ENCODE measurements at places on chromosomes 6 and 20.
A peak's percentile ranks its signal among the peaks of the same experiment; 100 is the strongest.

DNA sequence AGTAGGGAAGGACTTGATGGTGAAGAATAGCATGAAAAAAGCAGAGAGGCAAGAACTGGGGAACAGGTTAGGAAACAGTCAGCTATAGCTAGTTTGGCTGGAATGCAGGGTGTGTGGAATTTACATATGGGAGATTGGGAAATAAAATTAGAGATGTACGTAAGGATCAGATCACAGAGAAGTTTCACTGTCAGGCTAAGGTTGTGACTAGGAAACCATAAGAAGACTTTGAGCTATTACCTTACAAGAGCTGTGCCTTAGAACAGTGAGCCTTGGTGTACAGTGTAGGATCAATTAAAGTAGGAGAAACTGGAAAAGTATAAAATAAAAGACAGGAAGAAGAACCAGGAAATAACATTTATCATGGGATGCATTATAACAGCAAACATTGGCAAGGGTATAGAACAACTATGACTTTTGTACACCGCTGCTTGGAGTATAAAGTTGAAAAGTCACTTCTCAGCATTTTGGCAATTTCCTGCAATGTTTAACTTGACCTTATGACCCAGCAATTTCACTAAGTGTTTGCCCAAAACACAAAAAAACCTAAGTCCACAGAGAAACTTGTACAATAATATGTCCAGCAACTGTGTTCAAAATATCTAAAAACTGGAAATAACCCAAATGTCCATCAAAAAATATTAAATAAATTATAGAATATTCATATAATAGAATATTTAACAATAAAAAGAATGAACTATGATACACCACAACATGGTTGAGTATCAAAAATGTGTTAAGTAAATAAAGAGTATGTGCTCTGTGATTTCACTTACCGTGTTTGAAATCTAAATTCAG, 31.2 kb upstream of the SPTLC3 start:
- DNase-seq, result no peak

DNA sequence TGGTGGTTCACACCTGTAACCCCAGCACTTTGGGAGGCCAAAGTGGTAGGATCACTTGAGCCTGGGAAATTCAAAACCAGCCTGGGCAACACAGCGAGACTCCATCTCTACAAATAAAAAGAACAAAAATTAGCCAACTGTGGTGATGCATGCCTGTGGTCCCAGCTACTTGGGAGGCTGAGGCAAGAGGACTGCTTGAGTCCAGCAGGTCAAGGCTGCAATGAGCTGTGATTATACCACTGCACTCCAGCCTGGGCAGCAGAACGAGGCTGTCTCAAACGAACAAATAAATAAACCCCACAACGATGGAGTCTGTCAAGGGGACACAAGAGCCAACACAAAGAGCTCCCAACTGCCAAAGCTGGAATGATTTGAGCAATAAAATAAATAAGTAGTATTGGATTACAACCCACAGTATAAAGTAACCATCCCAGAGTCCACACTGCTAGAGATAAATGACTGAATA, 13.5 kb downstream of the ZMYND8 start:
- DNase-seq, result no peak

GRCh38 chr6:79196912-79197311, 37.6 kb downstream of the HMGN3 start:
- DNase-seq, result no peak

DNA sequence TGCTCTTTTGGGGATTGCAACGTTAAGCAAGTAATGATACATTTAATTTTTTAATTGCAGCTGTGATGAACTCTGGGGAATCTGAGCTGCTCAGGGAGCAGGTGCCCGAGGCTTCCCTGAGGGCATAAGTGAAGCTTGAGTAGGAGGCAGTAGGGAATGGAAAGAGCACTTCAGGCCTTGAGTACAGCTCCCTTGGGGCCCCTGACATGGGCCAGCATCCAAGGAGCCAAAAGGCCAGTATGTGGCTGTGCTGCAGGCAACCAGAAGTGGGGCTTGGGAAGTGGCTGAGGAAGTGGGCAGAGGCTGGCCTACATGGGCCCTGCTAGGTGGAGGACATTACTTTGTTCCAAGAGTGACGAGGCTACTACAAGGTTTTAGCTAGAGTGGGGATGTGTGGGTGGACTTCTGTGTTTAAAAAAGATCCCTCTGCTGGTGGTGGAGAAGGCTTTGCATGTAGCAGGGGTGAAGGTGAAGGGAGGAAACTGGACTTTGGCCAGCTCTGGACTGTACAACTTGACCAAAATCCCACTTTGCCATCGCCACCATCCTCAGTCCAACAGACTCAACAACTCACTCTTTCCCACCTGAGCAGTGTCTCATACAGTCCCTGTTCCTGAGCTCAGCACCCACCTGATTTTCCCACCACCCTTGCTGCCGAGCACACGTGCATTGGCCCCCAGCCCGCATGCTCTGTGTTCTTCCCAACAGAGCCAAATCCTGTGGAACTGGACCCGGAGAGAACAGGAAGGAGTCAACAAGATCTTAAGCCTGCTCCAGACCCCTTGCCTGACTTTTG, 10.9 kb upstream of the ZNF831 start:
- no peak for DNase-seq

DNA sequence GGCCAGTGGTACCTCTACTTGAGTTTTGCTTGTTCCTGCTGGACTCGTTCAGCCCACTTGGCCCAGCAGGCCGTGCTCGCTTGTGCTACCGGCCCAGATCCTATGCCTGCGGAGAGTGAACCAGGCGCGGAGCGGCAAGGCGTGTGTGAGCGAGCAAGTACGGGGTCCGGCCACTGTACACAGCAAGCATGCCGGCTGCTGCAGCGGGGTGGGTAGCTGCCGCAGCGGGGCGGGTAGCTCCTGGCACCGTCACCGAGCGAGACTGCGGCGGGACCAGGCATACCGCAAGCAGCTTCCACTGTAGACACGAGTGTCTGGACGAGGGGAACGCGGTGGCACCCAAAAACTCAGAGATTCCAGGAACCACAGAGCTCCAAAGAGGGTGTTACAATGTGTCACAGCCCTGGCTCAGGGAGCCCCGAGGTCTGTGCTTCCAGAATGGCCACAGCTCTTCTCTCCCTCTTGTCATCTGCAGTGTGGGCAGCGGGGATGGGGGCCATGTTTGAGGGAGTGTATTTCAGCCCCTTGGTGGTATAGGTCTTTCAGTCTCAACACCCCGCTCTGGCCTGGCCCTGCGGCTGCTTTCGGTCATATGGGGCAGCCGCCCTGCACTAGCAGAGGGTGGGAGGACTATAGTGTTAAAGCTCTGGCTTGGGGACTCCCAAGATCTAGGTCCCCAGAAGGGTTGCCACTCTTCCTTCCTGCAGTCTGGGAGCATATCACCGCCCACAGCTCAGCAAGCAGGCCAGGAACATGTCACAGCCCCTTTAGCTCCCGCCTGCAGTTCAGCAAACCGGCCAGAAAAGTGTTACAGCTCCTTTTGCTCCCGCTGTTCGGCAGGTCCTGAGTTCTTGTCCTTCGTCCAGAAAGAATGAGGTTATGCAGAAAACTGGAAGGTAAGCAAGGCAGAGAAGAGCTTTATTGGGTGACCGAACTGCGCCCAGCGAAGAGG, 6.1 kb upstream of the RWDD1 start:
- DNase-seq, result no peak

GRCh38 chr6:154367336-154367735, 10.7 kb upstream of the IPCEF1 start:
- no peak for DNase-seq

DNA sequence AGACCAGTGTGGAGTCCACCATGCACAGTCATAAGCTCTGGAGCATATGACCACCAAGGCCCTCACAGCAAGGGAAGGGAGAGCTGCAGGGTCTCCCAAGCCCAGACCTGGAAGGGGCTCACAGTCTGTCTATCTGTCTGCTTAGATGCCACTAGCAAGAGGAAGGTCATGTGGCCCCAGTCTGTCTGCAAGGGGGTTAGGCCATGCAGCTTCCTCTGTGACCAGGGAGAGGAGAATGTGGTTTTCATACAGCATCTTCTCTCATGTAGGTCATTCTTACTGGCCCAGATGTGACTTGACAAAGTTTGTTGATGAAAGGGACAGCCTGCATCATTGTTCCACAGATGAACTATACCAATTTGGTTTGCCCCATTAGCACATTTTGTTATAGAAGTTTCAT, 260.8 kb downstream of the FARS2 start:
- DNase-seq, result no peak

DNA sequence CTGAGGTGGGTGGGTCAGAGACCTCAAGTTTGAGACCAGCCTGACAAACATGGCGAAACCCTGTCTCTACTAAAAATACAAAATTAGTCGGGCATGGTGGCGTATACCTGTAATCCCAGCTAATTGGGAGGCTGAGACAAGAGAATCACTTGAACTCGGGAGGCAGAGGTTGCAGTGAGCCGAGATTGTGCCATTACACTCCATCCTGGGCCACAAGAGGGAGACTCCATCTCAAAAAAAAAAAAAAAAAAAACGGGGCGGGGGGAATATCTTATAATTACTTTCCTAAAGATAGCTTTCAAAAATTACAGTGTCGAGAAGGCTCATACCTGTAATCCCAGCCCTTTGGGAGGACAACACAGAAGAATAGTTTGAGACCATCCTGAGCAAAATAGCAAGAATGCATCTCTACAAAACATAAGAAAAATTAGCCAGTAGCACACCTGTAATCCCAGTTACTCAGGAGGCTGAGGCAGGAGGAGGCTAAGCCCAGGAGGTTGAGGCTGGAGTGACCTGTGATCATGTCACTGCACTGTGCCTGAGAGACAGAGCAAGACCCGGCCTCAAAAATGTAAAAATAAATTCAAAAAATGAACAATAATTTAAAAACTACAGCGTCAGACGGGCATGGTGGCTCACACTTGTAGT, 25.8 kb downstream of the CBFA2T2 start:
- DNase-seq, result no peak

- DNase-seq, result no peak
Observed at GRCh38 chr6:103268335-103268734, 1591.4 kb downstream of the HACE1 start.

DNA sequence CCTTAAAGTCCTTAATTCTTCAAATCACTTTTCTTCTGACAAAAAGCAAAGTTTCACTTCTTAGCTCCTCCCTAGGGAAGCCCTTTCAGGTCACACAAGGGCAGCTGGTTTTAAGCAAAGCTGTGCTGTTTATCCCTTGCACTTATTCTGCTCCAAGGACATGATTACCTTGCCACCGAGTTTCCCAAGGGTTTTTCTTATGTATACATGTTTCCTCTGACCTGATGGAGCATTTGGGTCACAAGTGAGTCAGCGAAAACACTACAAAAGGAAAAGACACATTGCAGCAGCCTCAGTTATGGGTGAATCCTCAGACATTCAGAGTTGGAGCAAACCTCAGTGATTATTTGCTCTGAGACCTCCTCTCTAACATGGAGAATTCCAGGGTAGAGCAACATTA, 26.6 kb upstream of the ILRUN start:
- no peak for DNase-seq

- no peak for DNase-seq
Observed at GRCh38 chr6:143419526-143419925, 31.0 kb downstream of the ADAT2 start.

GRCh38 chr20:38252292-38253288, 7.9 kb downstream of the KIAA1755 start:
- DNase-seq, result no peak

- DNase-seq, result no peak
Observed at GRCh38 chr6:136889271-136890193, 32.6 kb upstream of the SLC35D3 start.

- no peak for DNase-seq
Observed at GRCh38 chr6:85673198-85674139, 30.8 kb upstream of the SYNCRIP start.

- no peak for DNase-seq
Observed at GRCh38 chr20:57198132-57199072, 68.0 kb downstream of the BMP7 start.

DNA sequence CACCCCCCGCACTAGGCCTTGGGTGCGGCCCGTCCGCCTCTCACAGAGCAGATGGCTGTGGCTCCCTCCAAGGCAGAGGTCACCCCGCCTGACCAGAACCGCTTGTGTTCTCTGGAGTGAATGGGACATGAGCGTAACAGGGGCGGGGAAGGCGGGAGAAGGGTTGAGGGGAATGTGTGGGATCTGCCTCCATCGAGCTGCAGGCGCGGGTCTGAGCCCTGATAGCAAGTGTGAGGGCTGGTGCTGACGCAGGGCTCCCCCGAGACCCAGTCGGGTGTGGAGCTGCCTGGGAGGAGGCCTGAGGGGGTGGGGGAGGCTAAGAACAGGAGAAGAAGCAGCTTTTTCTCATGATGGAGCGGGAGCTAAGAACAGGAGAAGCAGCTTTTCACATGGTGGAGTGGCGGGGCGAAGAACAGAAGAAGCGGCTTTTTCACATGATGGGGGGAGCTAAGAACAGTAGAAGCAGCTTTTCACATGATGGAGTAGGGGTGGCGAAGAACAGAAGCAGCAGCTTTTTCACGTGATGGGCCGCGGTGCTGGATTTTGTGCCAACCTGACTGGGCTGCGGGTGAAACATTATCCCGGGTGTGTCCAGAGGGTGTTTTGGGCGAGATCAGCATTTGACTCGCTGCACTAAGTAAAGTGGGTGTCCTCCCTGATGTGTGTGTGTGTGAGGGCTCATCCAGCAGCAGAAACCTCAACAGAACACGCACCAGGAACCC, 169.3 kb downstream of the TTLL2 start:
- DNase-seq, result no peak

GRCh38 chr6:165306955-165307354, 2.5 kb downstream of the C6orf118 start:
- DNase-seq, result no peak

DNA sequence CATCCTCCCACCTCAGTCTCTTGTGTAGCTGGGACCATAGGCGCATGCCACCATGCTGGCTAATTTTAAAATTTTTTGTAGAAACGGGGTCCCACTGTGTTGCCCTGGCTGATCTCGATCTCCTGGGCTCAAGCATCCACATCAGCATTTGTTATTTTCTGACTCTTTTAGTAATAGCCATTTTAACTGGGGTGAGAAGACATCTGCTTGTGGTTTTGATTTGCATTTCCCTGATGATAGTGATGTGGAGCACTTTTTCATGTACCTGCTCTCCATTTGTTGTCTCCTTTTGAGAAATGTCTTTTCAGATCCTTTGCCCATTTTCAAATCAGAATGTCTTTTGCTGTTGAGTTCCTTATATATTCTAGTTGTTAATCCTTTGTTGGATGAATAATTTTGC, 22.2 kb upstream of the TULP4 start:
- DNase-seq, result no peak

DNA sequence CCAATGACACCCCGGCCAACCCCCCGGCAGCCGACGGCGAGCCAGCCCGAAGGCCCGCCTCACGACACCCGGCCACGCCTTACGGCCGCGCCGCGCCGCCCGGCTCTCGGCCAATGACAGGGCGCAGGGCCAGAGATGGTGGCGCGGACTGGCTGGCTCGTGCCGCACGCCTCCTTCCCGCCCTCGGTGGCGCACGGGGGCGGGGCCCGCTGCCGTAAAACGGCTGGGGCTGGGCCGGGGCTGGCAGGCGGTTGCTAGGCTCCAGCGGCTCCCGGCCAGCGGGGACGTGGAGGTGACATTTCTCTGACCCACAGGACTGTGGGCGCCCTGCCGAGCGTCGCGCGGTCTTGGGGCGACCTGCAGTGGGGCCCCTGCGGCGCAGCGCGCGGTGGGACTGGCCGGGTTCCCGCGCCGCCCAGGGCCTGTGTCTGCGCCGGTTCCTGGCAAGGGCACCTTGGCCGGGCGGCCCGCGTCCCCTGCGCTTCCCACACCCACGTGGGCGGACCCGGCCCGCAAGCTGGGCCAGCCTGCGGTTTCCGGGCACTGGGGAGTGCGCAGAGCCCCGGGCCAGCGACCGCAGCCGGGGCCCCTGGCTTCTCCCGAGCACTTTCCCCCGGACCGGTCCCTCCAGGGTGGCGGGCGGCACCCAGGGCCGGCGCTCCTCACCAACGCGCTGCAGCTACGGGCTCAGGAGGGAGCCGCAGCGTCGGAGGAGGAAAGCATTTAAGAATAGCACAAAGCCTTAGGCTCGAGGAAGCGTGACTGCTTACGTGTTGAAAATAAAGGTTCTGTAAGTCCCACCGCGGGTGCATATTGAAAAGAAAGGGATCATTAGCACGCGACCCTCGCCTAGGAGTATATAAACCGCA, at the start of gene MPC1:
Gene MPC1, minus strand, starts transcription at position 8 of the 869 bp plus-strand sequence. CDS start 64 bp downstream, outside the sequence.
- peak; percentile 94 for DNase-seq
